ENCODE measurements at places on chromosomes 3 and 15.
A peak's percentile ranks its signal among the peaks of the same experiment; 100 is the strongest.

- no peak for DNase-seq
Observed at GRCh38 chr15:59879506-59880265, 124.4 kb upstream of the FOXB1 start.

GRCh38 chr15:98855067-98855814 is 152.4 kb downstream of the PGPEP1L start:
- DNase-seq: no peak

GRCh38 chr3:160675566-160676124 is 1.3 kb upstream of the ARL14 start:
- no peak for DNase-seq

DNA sequence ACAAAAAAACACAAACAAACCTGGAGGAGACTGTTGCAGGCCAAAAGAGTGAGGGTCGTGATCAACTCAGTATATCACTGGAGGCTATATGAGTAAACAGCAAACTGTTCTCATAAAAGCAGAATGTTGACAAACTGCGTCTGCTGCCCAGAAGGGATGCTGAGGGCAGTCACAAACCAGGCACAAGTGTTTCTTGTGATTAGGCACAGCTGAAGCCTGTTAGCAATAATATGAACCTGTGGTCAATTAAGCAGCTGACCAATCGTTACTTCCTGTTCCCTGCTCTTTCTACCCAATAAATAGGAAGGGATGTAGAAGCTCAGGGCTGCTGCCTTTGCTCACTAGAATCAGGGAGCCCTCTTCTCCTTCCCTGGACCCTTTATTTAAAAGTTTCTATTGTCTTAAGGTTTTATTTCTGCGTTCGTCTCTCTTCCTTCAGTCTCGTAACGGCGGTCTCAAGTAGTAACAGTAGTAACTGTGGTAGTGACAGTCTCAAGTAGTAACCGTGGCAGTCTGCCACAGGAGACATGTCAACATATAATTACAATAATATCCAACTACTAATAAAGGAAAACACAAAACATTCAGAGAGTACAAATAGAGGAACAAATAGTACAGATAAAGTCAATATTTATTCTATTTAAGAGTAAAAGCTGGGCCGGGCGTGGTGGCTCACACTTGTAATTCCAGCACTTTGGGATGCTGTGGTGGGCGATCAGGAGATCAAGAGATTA is 698.4 kb upstream of the CCDC54 start:
- DNase-seq: no peak

DNA sequence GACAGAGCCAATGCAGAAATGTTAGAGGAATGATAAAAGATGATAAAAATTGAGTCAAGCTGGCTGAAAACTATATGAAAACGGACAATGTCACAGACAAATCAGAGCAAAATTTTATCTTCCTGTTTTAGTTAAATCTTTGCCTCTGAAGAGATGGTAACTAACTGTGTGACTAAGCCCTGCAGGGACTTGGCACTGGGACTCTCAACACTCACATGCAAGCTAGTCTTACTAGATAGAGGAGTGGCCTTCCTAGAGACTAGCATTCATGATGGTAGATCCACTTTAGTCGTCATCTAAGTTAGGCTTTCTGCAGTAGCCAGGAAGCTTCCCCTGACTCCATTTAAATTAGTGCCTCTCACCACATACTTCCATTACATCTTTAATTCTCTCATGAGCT is 4.1 kb downstream of the CCDC191 start:
- DNase-seq: no peak

DNA sequence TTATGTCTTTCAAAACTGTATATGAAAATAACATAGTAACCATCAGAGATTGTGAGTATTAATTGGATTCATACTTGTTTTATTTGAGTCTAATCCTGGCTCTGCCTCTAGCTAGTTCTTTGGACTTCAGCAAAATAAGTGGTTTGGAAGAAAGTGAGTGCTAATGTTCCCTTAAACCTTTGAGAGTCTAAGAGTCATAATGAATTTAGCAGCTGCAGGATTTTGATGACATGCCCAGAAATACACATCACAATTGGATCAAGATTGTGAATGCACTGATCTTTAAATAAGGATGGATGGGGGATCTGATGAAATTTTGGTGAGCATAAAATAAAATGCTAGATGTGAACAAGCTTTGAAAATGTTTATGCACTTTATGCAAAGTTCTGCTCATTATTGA is 79.9 kb upstream of the FAM98B start:
- DNase-seq: no peak

DNA sequence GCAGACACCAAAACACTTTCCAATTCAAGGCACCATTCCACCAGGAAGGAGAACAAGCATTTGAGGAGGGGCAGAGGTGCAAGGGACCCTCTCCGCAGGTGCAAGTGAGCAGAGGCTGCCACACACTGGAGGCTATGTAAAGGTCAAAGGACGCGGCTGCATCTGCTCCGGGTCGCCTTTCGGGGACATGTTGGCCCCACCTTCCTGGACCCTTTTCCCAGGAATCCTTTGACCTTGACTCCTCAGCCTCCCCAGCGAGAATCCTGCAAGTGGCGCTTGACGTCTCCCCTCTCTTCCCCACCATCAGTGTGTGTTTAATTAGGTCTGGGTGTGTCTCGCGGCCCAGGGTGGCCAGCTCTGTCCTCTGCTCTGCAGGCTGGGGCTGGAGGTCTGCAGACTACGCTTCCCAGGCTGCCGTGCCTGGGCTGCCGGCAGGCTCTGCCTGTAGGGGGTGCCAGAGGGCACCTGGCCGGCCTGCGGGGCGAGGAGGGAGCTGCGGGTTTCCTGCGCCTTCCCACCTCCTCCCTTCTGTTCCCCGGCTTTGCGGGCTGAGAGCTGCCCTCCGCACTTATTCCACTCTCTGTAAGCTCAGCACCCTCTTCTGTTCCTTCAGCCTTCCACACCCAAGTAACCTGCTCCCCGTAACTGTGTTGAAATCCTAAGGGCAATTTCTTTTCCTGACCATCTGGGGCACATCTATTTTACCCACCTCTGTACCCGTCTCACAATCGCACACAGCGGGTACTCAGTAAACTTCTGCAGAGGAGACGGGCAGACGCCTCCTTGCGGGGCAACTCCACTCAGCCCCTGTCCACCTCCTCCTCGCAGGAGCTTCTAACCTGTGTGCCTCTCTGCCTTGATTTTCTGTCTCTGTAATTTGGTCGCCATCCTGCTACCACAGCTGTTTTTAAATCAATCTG is 129.8 kb downstream of the NSMCE3 start:
- peak; percentile 79 for DNase-seq
